ENCODE measurements at places on chromosomes 2 and 18.

- DNase-seq, result no peak
Observed at GRCh38 chr18:21300035-21300907, 58.2 kb downstream of the GREB1L start.

- DNase-seq, result no peak
Observed at GRCh38 chr2:241665731-241666440, 20.7 kb downstream of the DTYMK start.

GRCh38 chr2:38409156-38410102, 32.4 kb upstream of the ATL2 start:
- DNase-seq, result no peak

- DNase-seq, result no peak
Observed at GRCh38 chr18:78780719-78781600, 198.7 kb upstream of the SALL3 start.

DNA sequence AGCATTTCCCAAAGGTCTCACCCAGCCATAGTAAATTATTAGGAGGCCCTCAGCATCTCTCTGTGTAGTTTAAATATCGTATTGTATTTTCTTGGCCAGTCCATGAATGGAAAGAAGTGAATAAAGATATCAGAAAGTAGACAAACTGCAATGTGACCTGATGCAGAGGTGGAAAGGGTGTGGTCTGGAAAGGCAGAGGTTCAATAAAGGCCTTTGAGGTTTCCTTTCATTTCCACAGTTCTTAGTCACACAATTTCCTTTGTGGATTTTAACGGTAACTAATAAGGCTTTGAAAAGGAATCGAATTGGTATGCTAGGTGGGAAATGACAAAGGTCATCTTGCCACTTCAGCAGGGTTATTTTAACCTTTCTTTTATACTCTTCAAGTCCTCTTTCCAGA, 20.1 kb upstream of the WIPF1 start:
- DNase-seq, result no peak

DNA sequence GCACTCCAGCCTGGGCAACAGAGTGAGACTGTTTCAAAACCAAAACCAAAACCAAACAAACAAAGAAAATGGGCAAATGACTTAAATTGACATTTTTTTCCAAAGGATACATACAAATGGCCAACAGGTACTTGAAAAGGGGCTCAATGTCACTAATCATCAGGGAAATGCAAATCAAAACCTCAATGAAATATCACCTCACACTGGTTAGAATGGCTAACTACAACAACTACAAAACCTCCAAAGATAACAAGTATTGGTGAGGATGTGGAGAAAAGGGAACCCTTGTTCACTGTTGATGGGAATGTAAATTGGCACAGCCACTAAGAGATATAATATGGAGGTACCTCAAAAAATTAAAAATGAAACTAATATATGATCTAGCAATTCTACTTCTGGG, 213.2 kb upstream of the HS6ST1 start:
- no peak for DNase-seq

- DNase-seq, result no peak
Observed at GRCh38 chr2:158809816-158810215, 14.7 kb downstream of the DAPL1 start.

- DNase-seq, result no peak
Observed at GRCh38 chr2:137846993-137847392, 117.3 kb upstream of the HNMT start.

GRCh38 chr2:56047136-56047535, 123.6 kb upstream of the EFEMP1 start:
- no peak for DNase-seq

- DNase-seq, result peak; percentile 49
Observed at GRCh38 chr2:159201360-159202063, 85.0 kb downstream of the WDSUB1 start.

DNA sequence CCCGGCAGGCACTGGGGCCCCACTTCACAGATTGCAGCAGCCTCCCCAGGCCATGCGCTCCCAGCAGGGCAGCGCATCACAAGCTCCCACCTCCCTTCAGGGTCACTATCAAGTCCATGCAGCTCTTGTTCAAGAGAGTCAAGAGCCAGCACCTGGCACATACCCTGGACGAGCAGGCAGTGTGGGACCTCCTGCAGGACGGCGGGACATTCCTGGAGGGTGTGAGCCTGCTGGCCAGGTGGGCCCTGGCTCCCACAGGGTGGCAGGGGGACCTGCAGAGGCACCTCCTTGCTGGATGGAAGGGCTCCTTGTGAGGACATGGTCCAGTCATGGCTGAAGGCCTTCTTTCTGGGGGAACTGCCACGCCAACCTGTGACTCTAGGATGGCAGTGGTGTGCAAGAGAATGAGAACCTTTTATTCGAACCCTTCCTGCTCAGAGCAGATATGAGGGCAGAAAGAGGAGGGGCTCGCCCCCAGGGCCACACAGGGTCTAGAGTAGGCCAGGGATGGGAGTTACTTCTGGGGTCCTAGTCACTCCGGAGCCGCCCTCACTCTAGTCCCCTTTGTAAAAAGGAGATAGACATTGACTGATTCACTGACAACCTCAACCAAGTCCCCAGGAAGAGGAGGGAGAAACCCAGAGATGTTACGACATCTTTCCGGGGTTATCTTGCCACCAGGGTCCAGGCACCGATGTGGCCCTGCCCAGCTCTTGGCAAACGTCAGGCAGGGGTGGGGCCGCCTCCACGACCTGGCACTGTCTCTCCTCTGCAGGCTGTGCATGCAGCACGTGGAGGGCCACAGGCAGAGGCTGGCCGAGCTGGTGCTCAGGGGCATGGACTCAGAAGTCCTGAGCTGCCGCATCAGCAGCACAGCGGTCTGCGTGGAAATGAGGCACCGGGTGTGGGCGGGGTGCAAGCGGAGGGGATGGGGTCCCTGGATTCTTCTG, 31.3 kb downstream of the HJURP start:
- DNase-seq, result no peak

DNA sequence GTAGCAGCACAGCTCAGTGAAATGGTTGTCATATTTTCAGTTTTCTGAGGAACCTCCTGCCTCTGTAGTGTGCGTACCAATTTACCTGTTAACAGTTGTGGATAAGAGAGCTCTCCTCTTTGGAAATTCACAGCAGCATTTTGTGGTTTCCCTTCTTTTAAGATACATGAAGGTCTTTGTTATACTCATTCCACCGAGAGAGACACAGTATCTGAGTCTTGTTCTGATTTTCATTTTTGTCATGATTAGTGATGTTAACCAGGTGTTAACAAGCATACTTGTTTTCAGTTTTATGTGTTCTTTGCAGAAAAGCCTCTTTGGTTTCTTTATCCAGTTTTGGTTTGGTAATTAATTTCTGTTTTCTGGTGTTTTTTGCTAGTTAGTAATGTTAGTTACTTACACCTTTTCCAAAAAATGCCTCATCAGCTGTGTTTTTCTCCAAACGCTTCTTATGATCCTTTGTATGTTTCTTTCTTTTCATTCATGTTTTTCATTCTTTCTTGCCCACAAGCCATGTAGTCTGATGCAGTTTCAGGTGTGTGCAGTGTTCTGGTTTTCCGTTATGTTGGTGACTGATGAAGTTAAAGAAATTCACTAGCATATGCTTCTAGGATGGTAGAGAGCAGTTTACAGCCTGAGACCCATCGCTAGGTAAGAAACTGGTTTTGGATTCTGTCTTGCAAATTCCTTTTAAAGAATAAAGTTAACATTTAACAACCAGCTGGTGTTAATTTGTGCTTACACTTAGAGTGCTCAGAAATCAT, 30.1 kb downstream of the CCDC74A start:
- no peak for DNase-seq

DNA sequence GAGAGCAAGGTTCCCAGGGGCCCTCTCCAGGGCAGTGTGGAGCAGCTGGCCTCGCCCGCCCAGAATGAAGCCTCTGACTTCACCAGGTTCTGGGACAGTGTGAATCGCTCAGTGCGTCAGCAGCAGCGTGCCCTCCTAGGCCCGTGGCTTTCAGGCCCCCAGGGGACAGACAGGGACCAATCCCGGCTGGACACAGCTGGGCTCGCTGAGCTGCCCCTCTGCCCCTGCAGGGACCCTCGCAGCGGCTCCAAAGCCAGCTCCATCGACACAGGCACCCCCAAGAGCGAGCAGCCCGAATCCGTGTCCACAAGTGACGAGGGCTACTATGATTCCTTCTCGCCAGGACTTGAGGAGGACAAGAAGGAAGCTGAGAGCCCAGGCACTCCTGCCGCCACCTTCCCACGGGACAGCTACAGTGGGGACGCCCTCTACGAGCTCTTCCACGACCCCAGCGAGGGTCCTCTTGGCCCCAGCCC, 7.6 kb downstream of the AMER3 start:
- DNase-seq, result no peak

DNA sequence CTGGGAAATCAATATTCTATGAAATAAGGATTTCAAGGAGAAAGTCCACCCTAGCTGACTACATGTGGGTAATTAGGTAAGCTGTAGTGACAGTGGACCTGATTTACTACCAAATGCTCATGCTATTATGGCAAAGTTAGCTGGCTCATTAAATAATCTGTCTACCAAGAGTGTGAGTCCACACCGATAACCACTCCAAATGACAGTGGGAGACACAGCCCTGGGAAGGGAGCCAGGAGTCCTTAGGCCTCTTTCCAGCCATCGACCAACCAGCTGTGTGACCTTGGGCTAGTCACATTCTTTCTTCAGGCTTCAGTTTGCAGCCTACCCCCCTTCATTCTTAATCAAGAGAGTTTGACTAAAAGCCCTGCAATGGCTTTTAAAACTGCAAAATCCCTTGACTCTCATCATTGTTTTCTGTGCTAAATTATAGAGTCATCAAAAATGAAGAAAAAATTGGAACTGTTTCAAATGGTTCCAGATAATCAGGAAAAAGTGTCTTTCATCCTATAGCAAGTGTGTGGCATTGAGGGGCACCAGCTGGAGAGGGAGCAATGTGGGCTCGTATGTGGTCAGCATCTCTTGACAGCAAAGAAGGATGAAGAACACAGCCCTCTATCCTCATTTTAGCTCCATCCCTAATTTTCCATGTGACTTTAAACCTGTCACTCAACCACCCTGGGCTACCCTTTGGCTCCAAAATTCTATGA, 45.6 kb upstream of the SLC14A2 start:
- peak; percentile 16 for DNase-seq

DNA sequence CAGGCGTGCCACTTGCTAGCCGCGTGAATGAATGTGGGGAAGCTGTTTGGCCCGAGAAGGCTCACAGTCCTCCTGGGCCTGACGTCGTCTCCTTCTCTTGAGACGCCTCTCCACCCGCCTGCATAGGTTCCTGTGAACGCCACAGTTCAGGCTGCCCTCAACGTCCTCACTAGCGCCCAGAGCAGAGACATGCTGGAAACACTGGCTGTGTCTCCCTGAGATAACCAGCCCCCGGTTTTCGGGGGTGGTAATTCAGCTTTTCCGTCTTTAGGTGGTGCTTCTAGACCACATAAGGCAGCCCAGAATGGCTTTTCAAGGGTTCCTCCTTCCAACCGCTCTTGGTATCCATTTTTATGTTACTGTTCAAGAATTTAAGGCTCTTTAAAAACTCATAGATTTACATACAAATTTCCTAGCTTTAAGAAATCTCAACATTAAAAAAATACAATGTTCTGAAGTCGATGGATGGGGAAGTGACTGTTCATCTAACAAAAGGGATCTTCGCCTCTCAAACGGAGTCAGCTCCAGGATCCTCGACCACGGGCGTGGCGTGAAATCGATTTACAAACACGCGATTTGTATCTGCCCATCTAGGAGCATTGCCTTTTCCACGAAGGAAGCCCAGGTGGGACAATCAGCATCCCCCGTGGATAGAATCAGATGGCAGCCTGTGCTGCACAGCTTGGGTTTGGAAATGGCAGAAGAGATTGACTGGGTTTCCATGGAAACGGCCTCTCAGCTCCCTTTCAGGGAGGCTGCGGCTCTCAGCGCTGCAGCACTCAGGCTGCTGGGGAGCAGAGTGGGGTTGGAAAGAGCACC, 110.6 kb upstream of the PXDN start:
- DNase-seq, result peak; percentile 17

DNA sequence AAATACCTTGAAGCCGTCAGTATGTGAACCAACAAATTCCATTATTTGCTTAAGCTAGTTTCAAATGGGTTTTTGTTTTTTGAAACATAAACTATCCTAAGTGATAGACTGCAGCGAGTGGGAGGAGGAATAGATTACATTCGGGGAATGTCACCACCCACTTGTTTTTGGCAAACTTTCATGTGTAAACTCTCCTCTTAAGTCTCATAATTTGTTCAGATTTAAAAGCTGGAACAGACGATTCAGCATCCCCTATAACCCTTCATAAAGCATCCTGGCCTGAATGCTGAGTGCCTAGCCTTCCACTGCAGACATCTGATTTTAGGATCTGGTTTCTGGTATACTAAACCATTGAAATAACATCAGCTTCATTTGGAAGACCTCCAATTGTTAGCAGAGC, 51.0 kb downstream of the CPO start:
- no peak for DNase-seq

- peak; percentile 89 for DNase-seq
Observed at GRCh38 chr2:106030287-106031268, 163.5 kb downstream of the UXS1 start.

DNA sequence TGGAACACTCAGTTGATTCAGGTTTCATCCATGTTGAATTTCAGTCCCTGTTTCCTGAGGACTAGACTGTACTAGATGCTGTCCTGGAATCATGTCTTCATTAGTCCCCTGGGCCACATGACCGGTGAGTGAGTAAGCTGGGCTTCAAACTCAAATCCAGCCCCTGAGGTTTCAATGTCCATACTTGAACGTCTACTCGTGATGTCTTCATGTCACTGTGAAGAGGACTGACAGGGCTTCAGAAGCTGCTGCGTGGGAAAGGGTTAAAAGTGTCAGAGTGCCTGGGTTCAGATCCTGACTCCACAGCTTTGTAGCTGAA, 101.2 kb downstream of the CDK15 start:
- DNase-seq, result no peak

- no peak for DNase-seq
Observed at GRCh38 chr2:27911458-27912210, 21.1 kb downstream of the BABAM2 start.

- DNase-seq, result peak; percentile 84
Observed at GRCh38 chr2:112640800-112641675, 4.7 kb upstream of the SLC20A1 start.

GRCh38 chr2:113201496-113202304, 27.9 kb downstream of the PSD4 start:
- no peak for DNase-seq

DNA sequence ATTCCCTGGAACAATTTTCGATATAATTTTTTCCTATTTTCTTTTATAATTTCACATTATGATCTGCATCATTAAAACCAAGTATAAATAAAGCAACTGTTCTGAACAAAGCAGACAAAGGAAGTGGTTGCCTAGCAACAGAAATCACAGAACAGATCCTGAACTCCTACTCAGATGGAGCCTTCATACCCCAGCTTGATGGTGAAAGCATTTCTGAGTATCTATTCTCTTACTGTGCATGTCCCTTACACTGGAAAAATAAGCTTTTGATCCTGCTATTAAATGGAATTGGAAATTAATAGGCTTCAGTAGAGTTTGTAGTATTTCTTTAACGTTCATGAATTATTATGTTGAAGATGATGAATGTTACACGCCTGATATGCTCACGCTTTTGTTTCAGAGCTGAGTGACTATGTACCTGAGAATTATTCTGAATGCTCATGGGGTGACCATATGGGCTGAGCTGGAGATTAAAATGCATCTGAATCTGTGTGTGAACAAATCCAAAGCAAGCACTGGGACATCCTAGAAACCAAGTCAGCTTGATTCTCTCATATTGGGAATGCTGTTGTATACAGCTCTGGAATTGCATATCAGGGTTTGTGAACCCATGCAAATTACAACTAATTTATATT, 254.0 kb downstream of the KCNJ3 start:
- DNase-seq, result no peak

GRCh38 chr2:13260402-13260801, 543.7 kb downstream of the TRIB2 start:
- no peak for DNase-seq

- DNase-seq, result peak; percentile 81
Observed at GRCh38 chr2:74002505-74003421, 18.1 kb downstream of the TET3 start.

- DNase-seq, result peak; percentile 77
Observed at GRCh38 chr2:36373149-36373926, 17.8 kb downstream of the CRIM1 start.

Data from AG10803 (cell line).